ENCODE measurements at places on chromosomes 13 and 19.

- DNase-seq: no peak
Measured at GRCh38 chr13:38767506-38768265, 80.8 kb downstream of the FREM2 start.

- DNase-seq: no peak
Measured at GRCh38 chr13:39976481-39976880, 321.0 kb downstream of the COG6 start.

DNA sequence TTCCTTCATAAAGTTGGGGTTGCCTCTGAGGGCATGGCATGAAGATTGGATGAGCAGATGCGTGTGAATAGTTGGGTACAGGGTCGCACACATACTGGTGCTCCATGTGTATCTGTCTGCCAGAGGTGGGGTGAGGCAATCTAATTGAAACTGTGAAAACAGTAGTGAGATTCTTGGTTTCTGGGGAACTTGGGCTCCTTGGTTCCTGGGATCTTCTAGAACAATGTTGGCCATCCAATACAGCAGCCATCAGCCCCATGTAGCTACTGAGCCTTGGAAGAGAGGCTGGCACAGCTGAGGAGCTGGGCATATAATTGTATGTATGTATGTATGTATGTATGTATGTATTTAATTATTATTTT, 616 bp downstream of the FCHO1 start:
- DNase-seq: no peak

- no peak for DNase-seq
Measured at GRCh38 chr13:61695147-61695546, 279.5 kb upstream of the PCDH20 start.

- no peak for DNase-seq
Measured at GRCh38 chr13:62931853-62932252, 1516.2 kb upstream of the PCDH20 start.

DNA sequence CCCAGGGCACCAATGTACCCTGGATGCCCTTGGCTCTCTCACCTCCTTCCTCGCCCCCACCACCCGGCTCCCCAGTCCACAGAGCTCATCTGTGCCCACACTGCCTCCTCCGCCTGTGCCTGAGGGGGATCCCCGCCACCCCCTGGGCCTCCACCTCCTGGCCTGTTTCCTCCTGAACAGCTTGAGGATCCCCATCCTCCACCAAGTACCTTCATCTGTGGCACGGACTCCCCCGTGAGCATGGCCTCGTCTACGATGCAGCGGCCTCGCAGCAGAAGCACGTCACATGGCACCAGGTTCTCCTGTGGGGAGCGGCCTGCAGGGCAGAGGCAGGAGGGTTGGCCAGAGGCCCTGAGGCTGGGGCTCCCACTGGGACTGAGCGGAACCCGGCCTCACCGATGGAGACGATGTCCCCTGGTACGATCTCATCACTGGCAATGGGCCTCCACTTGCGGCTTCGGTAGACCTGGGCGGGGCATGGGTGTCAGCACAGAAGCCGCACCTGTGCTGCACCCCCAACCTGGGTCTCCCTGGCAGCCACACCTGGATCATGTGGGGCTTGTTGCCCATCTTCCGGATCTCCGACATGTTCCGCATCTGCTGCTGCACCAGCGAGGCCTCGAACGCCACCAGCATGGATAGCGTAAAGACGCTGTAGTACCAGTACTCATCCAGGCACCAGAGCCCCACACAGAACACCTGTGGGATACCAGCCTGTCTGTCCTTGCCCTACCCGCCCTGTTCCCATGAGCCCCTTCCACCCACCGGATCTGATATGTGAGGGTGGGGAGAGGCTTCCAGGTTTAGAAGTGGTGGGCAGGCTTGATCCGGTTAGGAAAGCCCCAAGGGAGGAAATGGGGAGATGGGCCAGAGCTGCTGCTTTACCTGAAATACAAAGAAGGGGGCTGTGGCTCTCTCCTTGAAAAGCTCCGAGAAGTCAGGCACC, 6.8 kb downstream of the ATP13A1 start:
- DNase-seq: no peak

- no peak for DNase-seq
Measured at GRCh38 chr13:59584761-59585670, 578.7 kb downstream of the DIAPH3 start.

- no peak for DNase-seq
Measured at GRCh38 chr13:101728615-101729014, 276.1 kb downstream of the ITGBL1 start.

DNA sequence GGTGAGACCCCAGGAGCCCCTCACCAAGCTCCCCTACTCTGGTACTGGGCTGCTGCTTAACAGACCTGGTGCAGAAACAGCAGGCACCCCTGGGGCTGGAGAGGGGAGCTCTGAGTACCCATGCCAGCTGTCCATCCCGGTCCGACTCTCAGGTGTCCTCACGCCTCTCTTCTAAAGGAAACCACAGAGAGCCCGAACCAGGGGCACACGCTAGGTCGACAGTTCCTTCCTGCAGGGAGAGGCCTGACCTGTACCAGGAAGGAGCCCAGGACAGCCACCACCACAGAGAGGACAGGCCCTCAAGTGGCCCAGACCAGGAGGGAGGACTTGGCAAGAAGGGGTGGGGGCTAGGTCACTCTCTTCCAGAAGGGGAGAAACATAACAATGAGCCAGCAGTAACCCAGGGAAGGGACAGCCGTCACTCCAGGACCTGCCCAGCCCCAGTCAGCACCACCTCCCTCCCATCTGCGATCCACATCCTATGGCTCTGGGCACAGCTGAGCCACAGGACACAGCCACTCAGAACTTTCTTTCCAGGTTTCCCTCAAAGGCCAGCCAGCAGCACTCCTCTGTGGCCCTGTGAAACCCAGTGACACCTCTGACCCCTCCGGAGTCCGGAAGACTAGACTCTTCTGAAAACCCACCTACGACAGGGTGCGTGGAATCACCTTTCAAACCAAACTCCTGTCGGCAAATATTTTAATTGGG, 13.0 kb upstream of the SLC35E1 start:
- no peak for DNase-seq

GRCh38 chr19:45305421-45305820, 17.3 kb downstream of the CKM start:
- DNase-seq: no peak

DNA sequence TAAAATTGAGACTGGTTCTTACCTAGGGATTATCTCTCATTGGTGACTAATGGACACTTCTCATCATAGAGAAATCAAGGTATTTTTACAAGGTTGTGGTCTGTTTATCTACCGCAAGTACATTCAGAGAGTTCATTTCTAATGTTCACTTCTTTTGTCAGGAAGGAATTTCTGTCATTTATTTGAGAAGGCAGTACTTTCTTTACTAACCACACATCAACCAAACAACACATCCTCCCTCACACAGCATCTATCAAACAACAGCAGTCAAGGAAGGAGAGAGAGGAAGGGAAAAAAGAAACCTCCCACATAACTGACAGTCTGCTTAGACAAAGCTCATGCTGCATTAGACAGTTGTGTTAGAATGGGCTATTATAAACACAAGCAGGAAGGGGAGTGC, 182.3 kb upstream of the KLF12 start:
- DNase-seq: no peak

DNA sequence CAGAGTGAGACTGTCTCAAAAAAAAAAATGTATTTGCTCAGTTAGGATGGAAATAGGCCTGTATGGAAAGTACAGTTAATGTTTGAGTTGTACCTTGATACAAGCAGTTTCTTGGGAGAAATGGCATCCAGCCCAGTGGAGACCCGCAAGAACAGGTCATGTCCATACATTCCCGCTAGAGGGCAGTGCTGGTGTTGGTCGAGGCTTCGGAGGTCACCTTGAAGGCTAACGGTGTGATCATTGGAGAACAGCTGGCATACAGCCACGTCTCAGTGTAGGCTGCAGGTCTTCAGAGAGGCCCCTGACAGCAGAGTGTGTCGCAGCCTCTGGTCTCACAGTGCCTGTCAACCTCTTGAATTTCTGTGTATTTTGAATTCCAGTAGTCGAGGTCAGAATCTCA, 7.5 kb downstream of the ZNF610 start:
- peak; percentile 2 for DNase-seq

GRCh38 chr13:100666124-100666523, 8.5 kb downstream of the TMTC4 start:
- DNase-seq: no peak

GRCh38 chr13:40792284-40793051, 3.1 kb downstream of the SLC25A15 start:
- DNase-seq: no peak

DNA sequence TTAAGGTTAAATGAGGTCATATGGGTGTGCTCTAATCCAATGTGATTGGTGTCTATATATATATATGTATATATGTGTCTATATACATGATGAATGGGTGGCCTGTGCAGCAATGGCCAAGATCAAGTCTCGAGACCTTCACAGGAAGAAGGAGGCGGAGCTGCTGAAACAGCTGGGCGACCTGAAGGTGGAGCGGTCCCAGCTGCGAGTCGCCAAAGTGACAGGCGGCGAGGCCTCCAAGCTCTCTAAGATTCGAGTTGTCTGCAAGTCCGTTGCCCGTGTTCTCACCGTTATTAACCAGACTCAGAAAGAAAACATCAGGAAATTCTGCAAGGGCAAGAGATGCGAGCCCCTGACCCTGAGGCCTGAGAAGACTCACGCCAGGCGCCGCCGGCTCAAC, 109.8 kb downstream of the EFNB2 start:
- DNase-seq: no peak

DNA sequence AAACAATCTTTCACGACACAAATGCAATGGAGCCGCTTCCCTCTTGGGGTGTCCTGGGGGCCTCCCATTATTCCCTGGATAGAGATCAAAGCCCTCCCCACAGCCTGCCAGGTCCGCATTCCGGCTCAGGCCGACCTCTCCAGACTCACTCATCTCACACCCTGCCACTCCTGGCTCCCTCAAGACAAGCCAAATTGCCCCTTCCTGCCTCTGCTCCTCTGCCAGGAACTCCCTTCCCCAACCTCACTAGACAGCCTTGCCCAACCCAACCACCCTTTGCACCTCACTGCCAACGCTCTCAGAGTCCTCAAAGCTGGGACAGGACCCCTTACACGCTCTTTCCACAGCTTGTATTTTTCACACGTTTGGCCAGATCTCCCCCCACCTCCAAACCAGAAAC, 1.5 kb downstream of the ABHD17A start:
- DNase-seq: no peak
